ENCODE measurements at places on chromosomes 3 and 15.
A peak's percentile ranks its signal among the peaks of the same experiment; 100 is the strongest.

DNA sequence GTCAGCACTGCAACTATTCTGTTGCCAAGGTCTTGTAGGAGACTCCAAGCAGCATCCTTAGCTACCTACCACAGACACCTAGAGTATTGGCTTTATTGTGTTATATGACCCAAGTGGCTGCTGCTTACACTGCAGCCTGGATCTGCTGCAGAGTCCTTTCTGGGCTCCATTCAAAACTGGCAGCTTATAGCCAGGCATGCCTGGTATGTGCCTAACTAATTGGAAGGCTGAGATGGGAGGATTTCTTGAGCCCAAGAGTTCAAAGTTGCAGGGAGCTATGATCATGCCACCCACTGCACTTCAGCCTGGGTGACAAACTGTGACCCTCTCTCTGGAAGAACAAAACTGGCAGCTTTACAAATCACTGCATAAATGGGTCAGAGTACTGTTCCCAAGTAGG lies 8.6 kb downstream of the NDUFB4 start:
- no peak for DNase-seq

DNA sequence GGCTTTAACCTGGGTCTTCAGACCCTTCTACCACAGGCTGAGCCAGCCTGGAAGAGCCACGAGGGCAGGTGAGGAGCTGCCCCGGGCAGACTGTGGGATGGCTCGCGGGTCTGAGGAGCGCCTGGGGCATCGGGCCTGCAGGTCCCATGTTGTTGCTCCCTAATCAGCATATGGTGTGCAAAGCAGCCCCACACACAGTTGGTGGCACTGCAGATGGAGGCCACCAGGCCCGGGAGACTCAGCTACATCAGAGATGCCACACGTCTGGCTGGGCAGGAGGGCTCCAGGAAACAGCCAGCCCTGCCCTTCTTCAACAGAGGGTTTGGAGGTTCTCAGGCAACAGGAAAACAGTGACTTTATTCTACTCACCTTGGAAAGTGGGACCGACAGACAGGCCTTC lies 63.9 kb downstream of the XXYLT1 start:
- DNase-seq = no peak

DNA sequence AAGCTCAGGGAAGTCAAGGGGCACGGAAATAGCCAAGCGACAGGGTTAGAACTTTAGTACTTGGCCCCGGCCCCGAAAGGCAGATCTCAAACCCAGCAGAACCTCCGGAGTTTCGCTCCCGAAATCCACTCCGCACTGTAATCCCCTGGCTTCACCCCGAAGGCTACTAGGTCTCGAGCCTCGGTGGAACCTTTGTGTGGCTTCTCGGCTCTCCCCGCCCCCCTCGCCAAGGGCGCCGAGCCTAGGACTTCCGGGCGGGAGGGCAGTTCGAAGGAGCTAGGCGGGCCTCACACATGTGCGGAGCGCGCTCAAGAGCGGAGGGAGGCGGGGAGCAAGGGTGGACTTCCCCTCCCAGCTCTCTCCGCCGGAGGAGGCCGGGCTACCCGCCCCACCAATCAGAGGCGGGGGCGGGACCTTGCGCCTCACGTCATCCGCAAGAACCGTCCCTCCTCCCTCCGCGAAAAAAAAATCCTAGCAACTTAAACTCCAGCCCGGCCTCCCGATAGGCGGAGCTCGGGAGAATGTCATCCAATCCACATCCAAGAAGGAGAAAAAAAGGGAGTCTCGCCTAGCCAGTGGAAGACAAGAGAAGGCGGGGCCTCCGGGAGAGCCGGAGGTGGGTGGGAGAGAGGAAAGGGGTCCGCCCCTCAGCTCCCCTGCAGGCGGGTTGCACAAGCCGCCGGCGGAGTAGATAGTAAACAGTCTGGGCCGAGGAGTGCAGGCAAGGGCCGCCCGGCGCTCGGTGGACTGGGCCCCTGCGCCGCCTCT lies 2.4 kb upstream of the SIN3A start:
- peak; percentile 95 for DNase-seq

- DNase-seq = no peak
Observed at GRCh38 chr15:98548139-98548971, 100.0 kb upstream of the IGF1R start.

DNA sequence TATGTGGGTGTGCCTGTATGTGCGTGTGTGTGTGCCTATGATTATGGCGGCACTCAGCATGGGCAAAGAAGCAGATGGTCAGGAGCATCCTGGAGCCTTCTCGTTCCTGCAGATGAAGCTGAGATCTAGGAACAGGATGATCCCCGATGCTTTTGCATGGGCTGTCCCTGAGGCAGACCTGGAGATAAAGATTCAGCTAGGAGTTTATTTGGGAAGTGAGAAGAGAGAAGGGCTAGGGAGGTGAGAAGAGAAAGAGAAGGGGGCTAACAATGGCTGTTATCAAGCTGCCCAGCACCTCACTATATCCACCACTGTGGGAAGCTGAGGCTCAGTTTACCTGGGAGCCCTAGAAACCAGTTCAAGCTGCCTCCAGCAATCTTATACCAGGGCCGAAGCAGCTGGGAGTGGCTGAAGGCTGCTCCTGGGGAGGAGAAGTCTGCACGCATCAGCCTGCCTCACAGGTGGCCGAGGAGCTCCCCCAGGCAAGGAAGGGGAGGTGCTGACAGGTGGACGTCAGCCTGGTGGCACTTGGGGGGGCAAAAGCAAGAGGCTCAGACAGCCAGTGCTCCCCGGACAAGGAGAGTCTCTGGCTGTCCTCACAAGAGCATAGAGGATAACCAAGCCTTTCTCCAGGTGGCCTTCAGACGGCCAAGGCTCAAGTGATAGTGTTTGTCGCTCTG lies 94.0 kb upstream of the IQSEC1 start:
- DNase-seq = no peak

DNA sequence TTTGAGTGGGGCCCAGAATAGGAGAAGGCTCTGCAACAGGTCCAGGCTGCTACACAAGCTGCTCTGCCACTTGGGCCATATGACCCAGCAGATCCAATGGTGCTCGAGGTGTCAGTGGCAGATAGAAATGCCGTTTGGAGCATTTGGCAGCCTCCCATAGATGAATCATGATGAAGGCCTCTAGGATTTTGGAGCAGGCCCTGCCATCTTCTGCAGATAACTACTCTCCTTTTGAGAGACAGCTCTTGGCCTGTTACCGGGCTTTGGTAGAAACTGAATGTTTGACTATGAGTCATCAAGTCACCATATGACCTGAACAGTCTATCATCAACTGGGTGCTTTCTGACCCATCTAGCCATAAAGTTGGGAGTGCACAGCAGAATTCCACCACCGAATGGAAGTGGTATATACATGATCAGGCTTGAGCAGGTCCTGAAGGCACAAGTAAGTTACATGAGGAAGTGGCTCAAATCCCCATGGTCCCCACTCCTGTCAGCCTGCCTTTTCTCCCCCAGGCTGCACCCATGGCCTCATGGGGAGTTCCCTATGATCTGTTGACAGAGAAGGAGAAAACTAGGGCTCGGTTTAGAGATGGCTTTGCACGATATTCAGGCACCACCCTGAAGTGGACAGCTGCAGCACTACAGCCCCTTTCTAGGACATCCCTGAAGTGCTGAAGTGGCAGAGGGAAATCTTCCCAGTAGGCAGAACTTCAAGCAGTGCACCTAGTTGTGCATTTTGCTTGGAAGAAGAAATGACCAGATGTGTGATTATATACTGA lies 971.4 kb downstream of the MCTP2 start:
- DNase-seq = no peak

- no peak for DNase-seq
Observed at GRCh38 chr3:15092686-15093085, 6.3 kb downstream of the RBSN start.

- DNase-seq = no peak
Observed at GRCh38 chr3:150806185-150806835, 43.3 kb upstream of the SIAH2 start.

DNA sequence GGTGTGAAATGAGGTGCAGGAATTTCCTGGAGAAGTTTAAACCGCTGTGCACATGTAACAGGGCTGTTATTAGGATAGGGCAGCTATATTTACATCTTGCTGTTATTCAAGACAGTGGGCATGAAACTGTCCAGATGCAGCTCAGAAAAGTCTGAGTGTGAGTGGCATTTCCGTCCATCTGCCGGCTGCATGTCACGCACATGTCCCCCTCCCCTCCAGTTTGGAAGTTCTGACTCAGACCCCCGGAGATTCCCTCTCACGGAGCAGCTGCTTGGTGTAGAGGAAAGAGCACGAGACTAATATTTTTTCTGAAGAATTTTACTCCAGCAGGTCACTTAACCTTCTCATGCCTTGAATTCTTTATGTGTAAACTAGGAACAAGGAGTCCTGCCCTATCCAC lies 69.8 kb downstream of the FEM1B start:
- no peak for DNase-seq

GRCh38 chr3:44224131-44224530 lies 17.6 kb upstream of the TOPAZ1 start:
- no peak for DNase-seq

DNA sequence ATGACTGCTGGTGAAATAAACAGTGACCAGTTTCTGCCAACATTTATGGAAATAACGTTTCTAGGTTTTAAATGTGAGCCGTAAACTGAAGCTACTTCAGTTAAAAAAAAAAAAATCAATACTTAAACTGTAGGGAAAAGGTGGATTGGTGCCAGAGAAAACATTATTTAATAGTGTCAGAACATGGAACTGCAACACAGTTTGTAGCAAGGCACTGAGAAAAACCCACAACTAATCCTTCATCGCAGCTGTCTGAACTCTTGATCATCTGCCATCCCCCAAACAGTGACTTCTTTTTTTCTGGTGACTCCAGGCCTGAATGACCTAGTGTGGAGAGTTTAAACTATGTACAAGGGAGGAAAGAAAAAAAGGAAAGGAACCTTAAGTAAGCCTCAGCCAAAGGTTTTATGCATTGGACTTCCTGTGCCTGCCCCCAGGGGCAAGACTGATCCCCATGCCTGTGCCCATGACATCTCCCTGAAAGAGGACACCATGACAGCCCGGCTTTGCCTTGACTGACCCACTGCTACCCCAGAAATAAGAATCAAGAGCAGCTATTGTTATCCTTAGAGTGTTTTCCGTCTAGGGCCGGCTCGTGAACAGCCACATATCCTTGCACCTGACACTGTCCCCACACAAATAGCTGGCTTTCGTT lies 33.1 kb downstream of the CRTAP start:
- DNase-seq = no peak

DNA sequence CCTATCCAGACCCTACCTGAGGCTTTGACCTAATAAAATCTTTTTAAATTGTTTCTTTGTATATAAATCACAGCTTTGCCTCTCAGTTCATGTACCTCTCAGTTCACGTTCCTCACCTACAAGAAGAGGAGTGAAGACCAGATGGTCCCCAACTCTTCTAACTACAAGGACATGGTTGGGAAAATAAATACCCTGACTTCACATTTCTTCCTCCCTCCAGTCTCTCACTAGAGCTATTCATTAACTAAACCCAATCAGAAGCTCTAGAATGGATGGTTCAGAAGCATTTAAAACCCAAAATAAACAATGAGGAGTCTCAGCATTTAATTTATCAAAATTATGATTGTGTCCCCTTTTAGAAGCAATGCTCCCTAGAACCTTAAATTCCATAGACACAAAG lies 97.3 kb upstream of the AGTR1 start:
- no peak for DNase-seq

GRCh38 chr3:13051066-13051465 lies 22.2 kb downstream of the IQSEC1 start:
- DNase-seq = no peak

GRCh38 chr3:21056293-21056692 lies 694.7 kb downstream of the ZNF385D start:
- DNase-seq = no peak

DNA sequence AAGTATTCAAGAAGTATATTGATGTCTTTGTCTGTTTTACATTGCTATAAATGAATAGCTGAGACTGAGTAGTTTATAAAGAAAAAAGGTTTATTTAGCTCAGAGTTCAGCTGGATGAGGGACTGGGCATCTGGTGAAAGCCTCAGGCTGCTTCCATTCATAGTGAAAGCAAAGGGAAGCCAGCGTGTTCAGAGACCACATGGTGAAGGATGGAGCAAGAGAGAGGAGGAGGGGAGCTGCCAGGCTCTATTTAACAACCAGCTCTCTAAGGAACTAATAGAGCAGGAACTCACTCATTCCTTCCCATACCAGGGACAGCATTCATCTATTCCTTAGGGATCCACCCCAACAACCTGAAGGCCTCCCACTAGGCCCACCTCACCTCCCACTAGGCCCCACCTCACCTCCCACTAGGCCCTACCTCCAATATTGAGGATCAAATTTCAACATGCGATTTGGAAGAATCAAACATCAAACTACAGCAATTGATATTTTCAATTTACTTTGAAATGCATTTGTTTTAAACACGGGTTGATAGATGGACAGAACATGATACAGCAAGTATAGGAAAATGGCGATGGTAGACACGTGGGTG lies 167.5 kb upstream of the HES1 start:
- DNase-seq = no peak

- no peak for DNase-seq
Observed at GRCh38 chr3:172159962-172160538, 120.7 kb downstream of the FNDC3B start.

- no peak for DNase-seq
Observed at GRCh38 chr15:83380682-83381081, 66.5 kb upstream of the SH3GL3 start.

DNA sequence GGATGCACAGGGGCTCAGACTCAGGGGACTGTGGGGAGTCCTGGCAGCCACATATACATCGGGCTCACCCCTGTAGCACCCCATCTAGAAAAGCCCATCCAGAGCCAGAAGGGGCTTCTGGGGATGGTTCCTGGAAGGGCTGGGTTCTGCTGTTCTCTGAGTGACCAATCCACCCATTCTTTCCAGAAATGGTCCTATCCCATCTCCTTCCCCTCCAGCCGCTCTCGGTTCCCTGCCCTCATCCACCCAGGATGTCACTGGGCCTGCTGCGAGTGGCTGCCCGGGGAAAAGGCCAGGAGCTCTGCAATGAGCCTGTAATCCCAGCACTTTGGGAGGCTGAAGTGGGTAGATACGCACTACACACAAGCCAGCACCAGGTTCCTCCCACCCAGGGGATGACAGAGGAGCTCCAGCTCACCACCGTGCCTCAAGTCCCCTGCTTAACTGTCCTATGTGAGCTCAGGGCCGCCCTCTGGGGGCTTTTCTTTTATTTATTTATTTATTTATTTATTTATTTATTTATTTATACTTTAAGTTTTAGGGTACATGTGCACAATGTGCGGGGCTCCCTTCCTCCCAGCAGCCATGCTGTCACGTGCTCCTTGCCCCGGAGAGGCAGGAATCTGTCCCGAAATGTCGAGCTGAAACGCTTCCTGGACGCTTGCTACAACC lies 13.6 kb upstream of the CSK start:
- no peak for DNase-seq

- no peak for DNase-seq
Observed at GRCh38 chr15:76058714-76059319, 968 bp upstream of the TMEM266 start.

- no peak for DNase-seq
Observed at GRCh38 chr3:123285931-123286307, 84.2 kb downstream of the SEC22A start.

Measured in activated naive CD4-positive, alpha-beta T cell (primary cell).